Stimulated activated CD4-positive, alpha-beta T cell treated with anti-CD3 and anti-CD28 coated beads, Interleukin-2, amount 100 ng/mL, for 24 hours (primary cell): ENCODE measurements at places on chromosomes 2 and 18.

- no peak for DNase-seq
Measured at GRCh38 chr18:44586782-44587524, 93.7 kb upstream of the SETBP1 start.

DNA sequence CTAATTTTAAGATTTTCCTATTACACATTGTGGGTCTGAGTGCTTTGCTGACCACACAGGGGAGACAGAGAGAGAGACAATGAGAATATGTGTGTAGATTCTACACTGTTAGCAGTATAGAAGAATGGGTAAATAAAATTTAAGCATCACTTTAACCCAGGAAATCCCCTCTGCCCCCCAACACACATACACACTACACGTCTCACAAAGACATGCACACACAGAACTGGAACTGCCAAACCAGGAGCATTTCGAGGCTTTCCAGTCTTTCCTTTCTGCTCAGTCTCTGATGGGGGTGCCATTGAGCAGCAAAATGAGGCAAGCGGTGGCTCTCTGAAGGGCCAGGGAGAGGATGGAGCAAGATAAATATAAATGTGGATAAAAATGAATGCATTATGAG, 2.5 kb downstream of the MERTK start:
- no peak for DNase-seq

- DNase-seq: no peak
Measured at GRCh38 chr2:81225756-81226155, 921.2 kb upstream of the LRRTM1 start.

GRCh38 chr2:148926291-148926961, 51.4 kb downstream of the KIF5C start:
- DNase-seq: peak; percentile 62

DNA sequence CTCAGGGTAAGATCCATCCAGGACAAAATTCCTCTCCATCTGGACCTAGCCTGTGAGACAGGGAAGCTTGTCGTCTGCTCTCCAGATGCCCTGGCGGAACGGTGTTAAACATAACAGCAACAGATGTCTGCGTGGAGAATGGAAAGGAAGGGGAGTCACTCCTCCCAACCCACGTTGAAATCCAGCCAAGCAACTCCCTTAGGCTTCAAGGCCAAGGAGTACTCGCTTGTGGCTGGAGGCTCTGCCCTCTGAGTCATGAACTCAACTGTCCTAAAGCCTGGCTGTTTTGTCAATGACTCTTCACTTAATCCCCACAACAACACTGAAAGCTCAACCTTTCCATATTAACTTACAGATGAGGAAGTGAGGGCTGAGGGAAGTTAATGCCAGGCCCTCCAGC, 42.2 kb downstream of the TPO start:
- no peak for DNase-seq

- DNase-seq: no peak
Measured at GRCh38 chr18:14089781-14090180, 42.5 kb downstream of the ZNF519 start.

DNA sequence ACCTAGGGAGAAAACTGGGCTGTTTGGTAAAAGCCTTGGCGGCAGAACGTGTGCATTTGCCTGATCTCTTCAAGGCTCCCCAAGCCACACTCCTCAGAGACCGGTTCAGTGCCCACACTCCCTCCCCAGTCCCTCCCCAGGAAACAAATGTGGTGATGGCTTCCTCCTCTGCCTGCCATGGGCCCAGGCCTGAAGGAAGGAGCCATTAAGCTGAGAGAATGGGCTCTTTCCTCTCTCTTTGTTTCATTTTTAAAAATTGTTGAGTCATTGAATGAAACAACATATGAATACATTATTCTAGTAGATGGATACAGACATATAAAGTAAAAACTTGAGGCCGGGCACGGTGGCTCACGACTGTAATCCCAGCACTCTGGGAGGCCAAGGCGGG, 50.6 kb upstream of the YWHAQ start:
- no peak for DNase-seq

- no peak for DNase-seq
Measured at GRCh38 chr2:54514822-54515569, 58.9 kb downstream of the SPTBN1 start.
